ENCODE measurements at places on chromosomes 16 and 17.
A peak's percentile ranks its signal among the peaks of the same experiment; 100 is the strongest.

- no peak for DNase-seq
These were observed 405.5 kb downstream of the CPPED1 start for GRCh38 chr16:12398029-12398682.

GRCh38 chr17:57657211-57657610 is 87.9 kb downstream of the CCDC182 start:
- no peak for DNase-seq

DNA sequence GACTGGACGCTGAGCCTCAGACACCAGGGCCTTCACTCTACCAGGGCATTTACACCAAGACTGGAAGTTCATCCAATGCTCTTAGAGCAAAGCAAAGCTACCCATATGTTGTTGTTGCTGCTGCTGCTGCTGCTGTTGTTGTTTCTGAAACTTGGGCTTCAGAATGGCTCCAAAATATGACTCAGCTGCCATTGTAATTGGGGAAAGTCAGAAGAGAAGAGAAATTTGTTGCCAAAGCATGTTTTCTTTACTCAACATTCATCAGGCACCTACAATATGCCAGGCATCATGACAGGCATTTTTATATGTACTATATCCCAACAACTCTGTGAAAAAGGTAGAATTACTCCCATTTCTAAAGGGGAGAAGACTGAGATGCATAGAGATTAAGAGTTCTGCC is 11.9 kb downstream of the KRT32 start:
- DNase-seq, result no peak

- DNase-seq, result no peak
These were observed 333.5 kb downstream of the NPIPA8 start for GRCh38 chr16:18003033-18003432.

GRCh38 chr16:72927199-72928089 is 120.5 kb downstream of the ZFHX3 start:
- DNase-seq, result peak; percentile 22

DNA sequence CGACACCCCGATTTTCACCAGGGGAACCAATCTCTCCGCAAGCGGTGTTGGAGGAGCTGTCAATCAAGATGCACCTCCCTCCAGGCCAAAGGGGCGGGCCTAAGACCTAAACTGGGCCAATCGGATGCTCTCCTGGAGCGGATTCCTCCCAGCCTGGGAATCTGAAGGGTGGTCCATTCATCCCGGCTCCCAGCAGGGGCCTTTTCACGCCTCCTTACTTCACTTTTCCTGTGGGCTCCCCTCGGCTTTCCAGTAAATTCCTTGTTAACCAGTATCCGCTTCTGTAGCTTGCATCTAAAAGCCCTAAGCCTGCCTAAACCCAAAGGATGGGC is 17.1 kb downstream of the C16orf74 start:
- DNase-seq, result no peak

- peak; percentile 81 for DNase-seq
These were observed 802 bp downstream of the CYLD start for GRCh38 chr16:50742576-50743200.

DNA sequence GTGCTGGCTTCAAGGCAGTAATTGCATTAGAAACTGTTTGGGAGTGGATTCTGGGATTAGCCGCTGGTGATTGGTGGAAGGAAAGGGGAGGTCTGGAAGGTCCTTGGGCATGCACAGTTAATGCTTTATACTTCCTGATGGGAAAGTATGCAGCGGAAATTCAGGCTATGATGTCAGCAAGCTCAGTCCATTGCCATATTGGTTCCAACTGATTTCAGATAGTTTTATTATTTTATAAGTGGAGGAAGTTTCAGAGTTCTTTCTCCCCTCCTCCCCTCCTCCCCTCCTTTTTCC is 8.1 kb upstream of the CMTR2 start:
- DNase-seq, result no peak

GRCh38 chr17:13584701-13585080 is 17.0 kb downstream of the HS3ST3A1 start:
- no peak for DNase-seq

DNA sequence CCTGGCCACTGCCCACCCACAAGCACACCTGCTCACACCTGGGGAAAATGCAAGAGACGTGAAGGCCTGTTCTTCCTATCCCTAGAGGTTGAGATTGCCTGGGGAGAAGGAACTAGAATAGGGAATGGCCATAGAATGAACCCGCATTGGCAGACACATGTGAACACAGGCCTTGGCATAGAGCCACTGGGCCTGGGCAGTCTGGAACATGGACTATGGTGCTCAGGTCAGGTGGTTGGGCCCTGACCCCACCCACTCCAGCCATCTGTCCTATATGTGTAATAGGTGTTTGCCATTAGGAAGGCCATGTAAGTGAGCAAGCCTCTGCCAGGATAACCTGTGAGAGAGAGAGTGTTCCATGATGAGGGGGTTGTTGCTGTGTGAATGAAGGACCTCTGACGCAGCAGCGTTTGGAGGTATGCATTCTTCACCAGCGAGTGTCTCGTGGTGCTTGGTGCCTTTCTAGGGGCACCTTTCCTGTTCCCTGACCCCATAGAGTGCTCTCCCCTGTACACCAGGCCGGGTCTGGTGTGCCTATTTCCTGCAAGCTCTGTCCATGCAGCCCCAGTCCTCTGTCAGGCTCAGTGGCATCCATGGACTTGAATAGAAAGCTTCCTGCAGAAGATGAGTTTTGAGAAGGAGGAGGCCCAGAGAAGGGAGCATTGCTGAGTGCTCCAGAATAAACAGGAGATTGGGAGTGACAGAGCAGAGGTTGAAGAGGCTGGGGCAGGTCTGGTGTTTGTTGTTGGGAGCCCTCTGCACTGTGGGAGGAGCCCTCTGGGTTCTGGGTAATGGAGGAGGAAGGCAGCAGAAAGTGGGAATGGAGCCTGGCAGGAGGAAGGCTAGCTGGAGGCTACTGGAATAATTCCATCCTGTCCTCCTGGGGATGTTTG is 15.6 kb downstream of the CTRL start:
- DNase-seq, result no peak

DNA sequence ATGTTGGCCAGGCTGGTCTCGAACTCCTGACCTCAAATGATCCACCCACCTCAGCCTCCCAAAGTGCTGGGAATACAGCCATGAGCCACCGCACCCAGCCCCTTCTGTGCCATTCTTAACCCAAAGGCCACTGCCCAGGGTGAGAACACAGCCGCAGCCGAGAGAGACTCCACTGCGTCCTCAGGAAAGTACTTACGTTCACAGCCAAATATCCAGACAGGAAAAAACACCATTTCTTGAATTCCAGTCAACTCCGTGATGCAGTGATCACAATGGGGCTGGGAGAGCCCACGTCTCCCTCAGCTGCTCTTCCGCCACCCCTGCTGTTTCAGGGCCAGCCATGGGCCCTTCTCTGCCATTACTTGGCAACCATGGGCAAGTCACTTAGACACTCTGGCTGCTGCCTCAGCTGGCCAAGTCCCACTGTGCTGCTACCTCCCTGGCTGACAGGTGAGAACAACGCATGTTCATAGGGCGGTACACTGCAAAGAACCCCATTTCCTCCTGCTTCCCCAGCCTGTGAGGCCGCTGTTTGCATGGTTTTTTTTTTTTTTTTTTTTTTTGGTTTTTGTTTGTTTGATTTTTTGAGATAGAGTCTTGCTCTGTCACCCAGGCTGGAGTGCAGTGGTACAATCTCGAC is 4.3 kb downstream of the CDIP1 start:
- DNase-seq, result no peak

DNA sequence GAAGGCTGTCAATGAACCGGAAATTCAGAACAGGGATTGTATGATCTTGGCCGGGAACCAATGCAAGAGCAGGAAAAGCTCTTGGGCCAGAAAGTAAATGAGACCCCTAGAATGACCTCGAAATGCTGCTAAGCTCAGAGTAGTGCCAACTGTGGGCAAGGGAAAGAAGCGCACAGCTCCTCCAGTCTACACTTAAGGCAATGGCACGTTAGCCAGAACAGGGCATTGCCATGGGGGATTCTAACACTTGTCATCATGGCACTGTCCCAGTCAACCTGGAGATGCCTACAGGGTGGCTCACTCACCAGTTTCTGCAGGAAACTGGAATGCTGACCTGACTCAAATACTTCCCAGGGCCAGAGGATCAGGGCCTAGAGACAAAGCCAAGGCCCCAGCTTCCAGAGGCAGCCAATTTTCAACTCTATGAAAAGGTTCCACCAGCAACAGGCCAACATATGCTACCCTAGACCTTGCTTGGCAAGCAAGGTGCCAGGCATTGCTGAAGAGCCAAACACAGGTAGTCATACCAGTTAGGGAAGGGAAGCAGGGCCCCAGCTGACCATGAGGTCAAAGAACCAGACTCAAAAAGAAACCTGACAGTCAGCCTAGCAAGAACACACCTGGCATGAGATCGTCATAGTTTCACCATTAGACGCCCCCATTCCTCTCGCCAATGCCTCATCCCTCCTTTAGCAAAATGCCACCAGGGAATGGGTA is 34.9 kb downstream of the ARHGAP17 start:
- DNase-seq, result no peak

DNA sequence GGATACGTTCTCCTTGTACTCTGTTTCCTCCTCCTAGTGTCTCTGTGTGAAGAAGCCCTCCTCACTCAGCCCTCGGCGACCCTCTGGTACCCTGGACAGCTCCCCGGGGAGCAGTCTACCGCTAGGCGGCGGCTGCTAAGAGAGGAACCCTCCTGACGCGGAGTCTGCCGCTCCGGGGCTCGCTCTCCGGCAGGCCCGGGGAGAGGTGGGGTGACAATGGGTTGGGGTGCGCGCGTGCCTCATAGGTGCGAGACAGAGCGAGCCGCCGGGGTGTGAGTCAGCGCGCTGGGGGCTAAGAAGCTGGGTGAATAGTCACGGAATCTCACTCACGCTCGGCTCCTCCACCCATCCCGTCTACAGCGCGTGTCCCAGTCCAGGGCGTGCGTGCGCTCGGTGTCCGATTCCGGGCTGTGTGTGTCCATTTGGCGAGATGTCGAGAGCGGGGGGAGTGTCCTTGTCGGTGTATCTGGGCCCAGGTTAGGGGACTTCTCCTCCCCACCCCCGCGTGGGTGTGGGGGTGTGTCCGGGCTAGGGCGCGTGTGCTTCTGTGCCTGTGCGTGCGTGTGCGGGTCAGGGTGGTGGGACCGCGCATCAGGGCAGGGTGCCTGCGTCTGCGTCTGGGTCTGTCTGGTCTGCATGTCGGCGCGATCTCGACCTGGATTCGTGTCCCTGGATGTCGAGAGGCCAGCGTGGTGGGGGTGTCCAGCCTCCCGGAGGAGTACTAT is 577 bp upstream of the HS3ST2 start:
- DNase-seq, result peak; percentile 13

DNA sequence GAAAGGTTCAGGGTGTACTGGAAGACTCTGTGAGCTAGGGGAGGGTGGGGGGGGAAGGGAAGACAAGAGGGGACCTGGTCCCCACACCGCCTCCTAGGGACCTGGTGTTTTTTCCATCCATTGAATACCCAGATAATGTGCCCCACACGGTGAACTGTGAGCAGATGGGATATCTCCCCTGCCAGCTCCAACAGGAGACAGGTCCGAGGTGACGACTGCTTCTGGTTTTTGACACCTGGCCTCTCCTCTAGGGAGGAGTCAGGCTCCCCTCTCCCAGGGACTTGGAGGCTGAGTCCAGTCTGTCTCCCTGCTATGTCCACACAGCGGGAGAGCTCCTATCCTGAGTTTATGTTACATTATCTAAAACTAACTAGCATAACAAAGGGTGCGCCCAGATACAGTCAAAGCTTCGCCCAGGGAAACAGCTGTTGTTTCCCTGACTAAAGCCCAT is 1.8 kb downstream of the MARVELD3 start:
- DNase-seq, result peak; percentile 49

- DNase-seq, result no peak
These were observed 835 bp downstream of the FBXL16 start for GRCh38 chr16:704552-705380.

DNA sequence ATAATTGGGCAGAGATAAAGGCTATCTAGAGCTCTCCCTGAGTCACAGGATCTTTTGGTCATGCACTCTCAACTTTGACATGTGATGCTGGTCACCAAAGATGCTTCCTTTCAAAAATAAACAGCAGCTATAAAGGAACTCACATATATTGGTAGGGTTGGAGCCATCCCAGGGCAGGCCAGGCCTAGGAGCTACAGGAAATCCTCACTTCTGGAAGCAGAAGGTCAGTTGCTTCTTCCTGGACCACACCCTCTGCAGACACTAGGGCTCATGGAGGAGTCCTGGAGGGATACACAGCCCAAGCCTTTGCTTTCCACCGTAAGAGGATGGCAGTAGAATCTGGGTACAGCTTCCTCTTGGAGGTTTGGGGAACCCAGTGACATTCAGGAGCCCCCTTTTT is 24.6 kb downstream of the SOST start:
- no peak for DNase-seq

- no peak for DNase-seq
These were observed 481 bp downstream of the LYRM1 start for GRCh38 chr16:20901068-20901435.

GRCh38 chr17:81121841-81122733 is 43.2 kb upstream of the PVALEF start:
- no peak for DNase-seq

- DNase-seq, result no peak
These were observed 9.7 kb upstream of the ARL2BP start for GRCh38 chr16:57235128-57236021.

- DNase-seq, result no peak
These were observed 30.4 kb upstream of the SSTR5 start for GRCh38 chr16:1042049-1042744.

GRCh38 chr17:79844869-79845600 is 5.8 kb upstream of the CBX4 start:
- peak; percentile 30 for DNase-seq

DNA sequence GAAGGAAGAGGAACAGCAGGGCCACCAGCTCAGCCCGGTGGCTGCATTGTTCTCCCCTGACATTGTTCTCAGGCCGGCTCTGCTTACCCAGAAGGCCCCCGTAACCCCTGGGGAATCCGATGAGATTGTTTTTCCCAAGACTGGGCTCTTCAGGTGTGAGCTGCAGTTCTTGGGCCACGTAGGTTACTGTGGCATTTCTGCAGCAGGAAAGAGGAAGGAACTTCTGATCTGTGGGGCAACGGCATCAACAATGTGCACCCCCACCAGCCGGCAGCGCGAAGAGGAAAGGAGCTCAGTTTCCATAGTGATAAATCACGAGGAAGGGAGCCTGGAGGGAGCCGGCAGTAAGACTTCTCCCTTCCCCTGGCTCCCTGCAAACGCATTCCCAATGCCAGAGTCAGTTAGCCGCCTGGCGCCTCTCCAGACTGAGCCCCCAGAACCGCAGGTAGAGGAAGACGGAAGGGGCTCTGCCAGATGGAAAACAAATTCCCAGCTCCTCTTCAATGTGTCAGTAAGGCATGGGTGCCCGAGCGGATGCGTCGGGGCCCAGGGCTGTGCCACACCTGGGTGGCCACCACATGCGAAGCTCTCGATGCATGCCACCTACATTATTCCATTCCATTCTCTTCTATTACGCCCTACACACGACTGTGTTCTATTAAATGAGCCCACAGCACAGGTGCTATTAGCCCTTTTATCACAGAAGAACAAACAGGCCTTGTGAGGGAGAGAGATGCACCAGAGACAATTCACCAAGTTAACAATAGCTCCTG is 21.5 kb upstream of the PECAM1 start:
- no peak for DNase-seq

- peak; percentile 88 for DNase-seq
These were observed at the start of gene CTF1 for GRCh38 chr16:30896261-30896888. TSS of gene CTF1 (plus strand) at chr16:30896614. CDS start at chr16:30896644, 30 bp downstream.

- DNase-seq, result peak; percentile 48
These were observed 42.4 kb upstream of the ZNF629 start for GRCh38 chr16:30829130-30830071.
